ENCODE measurements at places on chromosomes 6 and 20. TPM values are rescaled to one million over a fixed set of nuclear protein-coding genes. Genes with fewer than 3 reads are reported as not detected.
A peak's percentile ranks its signal among the peaks of the same experiment; 100 is the strongest.

GRCh38 chr6:168124158-168124557 lies 45.1 kb upstream of the FRMD1 start:
- H3K4me1 ChIP-seq: no peaks in the 10 kb centered on the region
- no peaks in the 10 kb centered on the region for H3K36me3 ChIP-seq
- no peak overlapping the region for H3K27ac ChIP-seq
- no peaks in the 10 kb centered on the region for H3K27me3 ChIP-seq
- H3K4me3 ChIP-seq: no peak overlapping the region

DNA sequence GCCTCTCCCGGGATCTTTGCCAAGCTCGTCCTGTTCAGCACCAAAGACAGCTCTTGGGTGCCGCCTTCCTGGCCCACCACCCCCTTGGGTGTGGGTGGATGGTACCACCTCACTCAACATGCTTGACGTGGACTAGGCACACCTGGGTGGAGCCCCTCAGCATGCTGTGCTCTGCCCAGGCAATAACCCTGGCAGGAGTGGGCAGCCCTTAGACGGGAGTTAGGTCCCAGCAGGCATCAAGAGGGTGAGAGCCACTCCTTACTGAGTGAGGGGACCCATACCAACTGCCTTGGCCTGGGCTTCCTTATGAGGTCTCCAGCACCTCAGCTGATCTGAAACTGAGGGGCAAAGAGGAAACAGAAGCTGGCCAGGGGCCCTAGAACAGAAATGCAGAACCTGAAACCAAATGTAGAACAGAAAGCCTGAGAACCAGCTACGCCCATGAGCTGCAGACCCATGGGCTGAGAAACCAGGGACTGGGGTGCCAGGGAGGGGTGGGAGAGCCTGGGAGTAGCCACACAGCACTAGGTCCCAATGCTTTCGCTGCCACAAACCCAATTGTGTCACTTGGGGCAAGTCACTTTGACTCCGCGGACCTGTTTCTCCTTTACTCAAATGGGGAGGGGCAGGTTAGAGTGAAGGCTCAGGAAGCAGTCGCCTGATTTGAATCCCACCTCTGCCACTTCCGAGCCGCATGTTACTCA lies 2.0 kb downstream of the FGD2 start:
- no peaks in the 10 kb centered on the region for H3K27me3 ChIP-seq
- no peak overlapping the region for H3K4me3 ChIP-seq
- no peaks in the 10 kb centered on the region for H3K36me3 ChIP-seq
- H3K4me1 ChIP-seq: peaks cover 14% of the 10 kb centered on the region

DNA sequence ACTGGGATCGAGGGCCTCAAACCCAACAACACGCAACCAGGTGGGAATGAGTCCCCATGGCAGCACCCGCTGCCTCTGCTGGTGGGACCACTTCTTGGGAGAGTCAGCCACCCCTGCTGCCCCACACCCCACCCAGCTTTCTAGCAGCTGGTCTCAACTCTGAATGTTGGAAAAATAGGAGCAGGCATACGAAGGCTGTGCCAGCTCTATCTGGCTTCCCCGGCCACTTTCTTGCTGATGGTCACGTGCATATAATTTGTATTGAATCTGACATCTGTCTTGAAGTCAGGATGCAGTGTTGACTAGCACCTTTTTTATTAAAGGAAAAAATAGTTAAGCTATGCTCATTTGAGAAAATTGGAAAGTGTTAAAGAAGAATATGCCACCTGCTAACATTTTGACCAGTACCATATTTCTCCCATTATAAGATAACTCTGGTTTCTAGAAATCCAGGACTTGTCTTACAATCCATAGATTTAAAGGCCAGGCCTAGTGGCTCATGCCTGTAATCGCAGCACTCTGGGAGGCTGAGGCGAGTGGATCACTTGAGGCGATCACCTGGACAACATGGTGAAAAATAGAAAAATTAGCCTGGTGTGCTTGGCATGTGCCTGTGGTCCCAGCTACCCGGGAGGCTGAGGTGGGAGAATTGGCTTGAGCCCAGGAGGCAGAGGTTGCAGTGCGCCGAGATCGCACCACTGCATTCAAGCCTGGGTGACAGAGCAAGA lies 26.9 kb upstream of the MAPRE1 start:
- H3K4me3 ChIP-seq: no peak overlapping the region
- H3K4me1 ChIP-seq: peaks cover 29% of the 10 kb centered on the region
- H3K27me3 ChIP-seq: no peaks in the 10 kb centered on the region
- H3K27ac ChIP-seq: peak overlapping the region; percentile 40

DNA sequence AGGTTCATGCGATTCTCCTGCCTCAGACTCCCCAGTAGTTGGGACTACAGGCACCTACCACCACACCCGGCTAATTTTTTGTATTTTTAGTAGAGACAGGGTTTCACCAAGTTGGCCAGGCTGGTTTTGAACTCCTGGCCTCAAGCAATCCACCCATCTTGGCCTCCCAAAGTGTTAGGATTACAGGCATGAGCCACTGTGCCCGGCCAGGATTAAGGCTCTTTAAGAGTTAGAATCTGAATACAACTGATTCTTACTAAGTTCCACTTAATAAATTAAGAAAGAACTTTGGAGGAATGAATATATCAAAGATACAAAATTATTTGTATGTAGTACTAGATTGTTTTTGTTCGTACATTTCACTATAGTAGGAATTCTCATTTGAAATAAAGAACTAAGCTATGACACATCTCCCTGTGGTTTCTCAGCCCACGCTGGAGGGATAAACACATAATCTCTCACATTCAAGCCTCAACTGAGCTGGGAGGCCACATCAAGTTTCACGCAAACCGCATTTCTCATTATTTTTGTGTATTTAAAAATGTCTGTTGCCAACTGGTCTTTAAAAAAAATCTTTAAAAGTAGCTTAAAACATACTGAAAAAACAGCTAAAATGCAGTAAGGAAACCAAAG lies 34.2 kb downstream of the DTNBP1 start:
- peaks cover 34% of the 10 kb centered on the region for H3K4me1 ChIP-seq
- peak; percentile 22 for DNase-seq
- no peaks in the 10 kb centered on the region for H3K27me3 ChIP-seq
- H3K36me3 ChIP-seq: peaks cover 18% of the 10 kb centered on the region

- H3K4me1 ChIP-seq: peaks cover 17% of the 10 kb centered on the region
- H3K36me3 ChIP-seq: peaks cover 2% of the 10 kb centered on the region
- peaks cover 70% of the 10 kb centered on the region for H3K27me3 ChIP-seq
- no peak overlapping the region for H3K4me3 ChIP-seq
Measured at GRCh38 chr6:1605893-1606779, 3.6 kb upstream of the FOXC1 start.

- DNase-seq: no peak
- H3K27ac ChIP-seq: no peak overlapping the region
- peaks cover 4% of the 10 kb centered on the region for H3K36me3 ChIP-seq
- H3K27me3 ChIP-seq: no peaks in the 10 kb centered on the region
- H3K4me1 ChIP-seq: no peaks in the 10 kb centered on the region
Measured at GRCh38 chr6:46138281-46138680, 8.5 kb downstream of the ENPP4 start.

DNA sequence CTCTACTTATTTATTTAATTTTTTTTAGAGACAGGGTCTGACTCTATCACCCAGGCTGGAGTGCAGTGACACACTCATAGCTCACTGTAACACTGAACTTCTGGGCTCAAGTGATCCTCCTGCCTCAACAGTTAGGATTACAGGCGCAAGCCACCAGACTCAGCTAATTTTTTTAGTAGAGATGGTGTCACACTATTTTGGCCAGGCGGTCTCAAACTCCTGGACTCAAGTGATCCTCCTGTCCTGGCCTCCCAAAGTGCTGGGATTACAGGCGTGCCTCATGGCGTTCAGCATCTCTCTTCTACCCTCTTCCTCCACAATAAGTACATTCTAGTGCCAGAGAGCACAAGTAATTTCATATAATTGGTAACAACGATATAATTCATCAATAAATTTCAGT lies 5.5 kb downstream of the SSR1 start:
- H3K36me3 ChIP-seq: peaks cover 61% of the 10 kb centered on the region
- H3K27me3 ChIP-seq: no peaks in the 10 kb centered on the region
- DNase-seq: no peak
- no peak overlapping the region for H3K4me3 ChIP-seq
- H3K4me1 ChIP-seq: peaks cover 49% of the 10 kb centered on the region

DNA sequence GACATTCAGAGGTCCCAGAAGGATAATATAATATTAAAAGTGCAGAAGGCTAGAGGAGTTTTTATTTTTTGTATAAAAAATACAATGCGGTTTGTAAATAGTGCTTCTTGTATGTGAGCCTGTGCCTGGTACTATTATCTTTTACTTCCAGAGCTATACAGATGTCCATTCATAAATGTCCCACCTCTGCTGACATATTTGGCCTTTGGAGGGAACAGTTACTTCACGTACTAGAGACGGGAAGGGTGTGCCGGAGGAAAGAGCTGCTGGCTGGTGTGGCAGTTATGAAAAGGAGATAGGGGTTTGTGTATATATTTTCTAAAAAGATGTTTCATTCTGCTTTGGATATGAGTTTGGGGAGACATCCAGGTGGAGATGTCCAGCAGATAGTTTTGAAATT lies 8.8 kb downstream of the CD109 start:
- H3K4me3 ChIP-seq: no peak overlapping the region
- H3K36me3 ChIP-seq: peaks cover 51% of the 10 kb centered on the region
- H3K27ac ChIP-seq: peak overlapping the region; percentile 86
- H3K4me1 ChIP-seq: peaks cover 23% of the 10 kb centered on the region
- DNase-seq: no peak

GRCh38 chr20:32518593-32519380 lies 66.3 kb downstream of the NOL4L start:
- peaks cover 7% of the 10 kb centered on the region for H3K36me3 ChIP-seq
- no peak overlapping the region for H3K27ac ChIP-seq
- no peaks in the 10 kb centered on the region for H3K27me3 ChIP-seq
- H3K4me3 ChIP-seq: no peak overlapping the region
- DNase-seq: no peak
- H3K4me1 ChIP-seq: peaks cover 22% of the 10 kb centered on the region

GRCh38 chr20:13821876-13822275 lies 37.0 kb downstream of the NDUFAF5 start:
- H3K4me3 ChIP-seq: no peak overlapping the region
- H3K27me3 ChIP-seq: peaks cover under 1% of the 10 kb centered on the region
- H3K27ac ChIP-seq: no peak overlapping the region
- DNase-seq: no peak

ORC3 gene
- 38.6 TPM for total RNA-seq

LGSN gene
- total RNA-seq: not detected
